Bronchus fibroblast of lung (primary cell): ENCODE measurements at places on chromosomes 6 and 20. TPM values are rescaled to one million over a fixed set of nuclear protein-coding genes. Genes with fewer than 3 reads are reported as not detected.

RALY gene
- 131 and 143 TPM in 2 replicates for total RNA-seq

OR2B6 gene
- not detected in 2 replicates for total RNA-seq

BPIFA1 gene
- total RNA-seq = not detected in 2 replicates

AKAP12 gene
- 43.4 and 54.5 TPM in 2 replicates for total RNA-seq

PTCRA gene
- total RNA-seq = not detected in 2 replicates

IRAK1BP1 gene
- total RNA-seq = 2.8 and 3.0 TPM in 2 replicates

FAXC gene
- total RNA-seq = 2.5 and 6.2 TPM in 2 replicates

RAB44 gene
- total RNA-seq = under 0.01 TPM in 1 of 2 replicates, not detected in the other

EPHA7 gene
- 0.15 and 0.34 TPM in 2 replicates for total RNA-seq

VARS1 gene
- total RNA-seq = 90.6 and 111 TPM in 2 replicates

DLL1 gene
- total RNA-seq = 0.15 and 0.17 TPM in 2 replicates

MYB gene
- total RNA-seq = 0.45 and 0.50 TPM in 2 replicates

FLOT1 gene
- 178 and 180 TPM in 2 replicates for total RNA-seq

ABT1 gene
- total RNA-seq = 14.1 and 14.3 TPM in 2 replicates

C20orf202 gene
- total RNA-seq = not detected in 2 replicates

PAK5 gene
- under 0.01 TPM in 1 of 2 replicates, not detected in the other for total RNA-seq

CLPSL1 gene
- not detected in 2 replicates for total RNA-seq

GABRR2 gene
- 0.34 TPM in 1 of 2 replicates, not detected in the other for total RNA-seq

ZFP57 gene
- not detected in 2 replicates for total RNA-seq

RSPH4A gene
- 0.17 TPM in 1 of 2 replicates, not detected in the other for total RNA-seq

NFKBIL1 gene
- 17.7 and 19.9 TPM in 2 replicates for total RNA-seq

CSNK2A1 gene
- 87.0 and 95.2 TPM in 2 replicates for total RNA-seq

LTA gene
- not detected in 2 replicates for total RNA-seq

FOXC1 gene
- total RNA-seq = 1.5 and 3.0 TPM in 2 replicates

RRAGD gene
- under 0.01 and 0.17 TPM in 2 replicates for total RNA-seq

OARD1 gene
- total RNA-seq = 8.8 and 15.0 TPM in 2 replicates

FUT9 gene
- not detected in 2 replicates for total RNA-seq
